ENCODE measurements at places on chromosomes 2 and 18.

DNA sequence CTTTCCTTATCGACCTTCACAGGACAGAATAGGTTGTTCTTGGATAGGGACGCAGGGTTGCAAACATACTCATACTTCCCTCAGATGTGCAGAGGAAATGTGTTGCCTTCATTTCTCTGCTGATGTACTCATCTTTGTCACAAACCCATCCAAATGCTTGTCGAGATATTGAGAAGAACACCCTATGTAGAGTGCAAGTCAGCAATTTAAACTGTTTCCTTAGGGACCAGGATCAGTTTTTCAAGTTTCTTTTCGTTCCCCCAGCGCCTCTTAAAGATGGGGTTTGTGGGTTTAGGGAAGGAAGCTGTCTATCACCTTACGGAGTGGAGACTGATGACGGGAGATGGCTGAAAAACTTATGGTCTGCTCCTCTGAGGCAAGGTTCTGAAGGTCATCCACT is 474.2 kb downstream of the EPHA4 start:
- no peak for DNase-seq

GRCh38 chr18:57640236-57640635 is 18.6 kb upstream of the NARS1 start:
- no peak for DNase-seq

- no peak for DNase-seq
These were observed 183.3 kb upstream of the DOK6 start for GRCh38 chr18:69217196-69218000.

- no peak for DNase-seq
These were observed 55.5 kb downstream of the TIMM21 start for GRCh38 chr18:74203811-74204210.
